CD8-positive, alpha-beta memory T cell (primary cell): ENCODE measurements at places on chromosomes 7 and 10. TPM values are rescaled to one million over a fixed set of nuclear protein-coding genes. Genes with fewer than 3 reads are reported as not detected.

The TFR2 gene
- 2.7 TPM for polyA plus RNA-seq

The ANKRD7 gene
- not detected for polyA plus RNA-seq

The DYDC2 gene
- not detected for polyA plus RNA-seq

The CDHR1 gene
- polyA plus RNA-seq, result 1.4 TPM

- H3K27ac ChIP-seq, result no peak overlapping the region
- peaks cover 5% of the 10 kb centered on the region for H3K36me3 ChIP-seq
- peaks cover under 1% of the 10 kb centered on the region for H3K4me1 ChIP-seq
- no peak overlapping the region for H3K4me3 ChIP-seq
Measured at GRCh38 chr7:151123158-151123821, 37.0 kb downstream of the AGAP3 start.

DNA sequence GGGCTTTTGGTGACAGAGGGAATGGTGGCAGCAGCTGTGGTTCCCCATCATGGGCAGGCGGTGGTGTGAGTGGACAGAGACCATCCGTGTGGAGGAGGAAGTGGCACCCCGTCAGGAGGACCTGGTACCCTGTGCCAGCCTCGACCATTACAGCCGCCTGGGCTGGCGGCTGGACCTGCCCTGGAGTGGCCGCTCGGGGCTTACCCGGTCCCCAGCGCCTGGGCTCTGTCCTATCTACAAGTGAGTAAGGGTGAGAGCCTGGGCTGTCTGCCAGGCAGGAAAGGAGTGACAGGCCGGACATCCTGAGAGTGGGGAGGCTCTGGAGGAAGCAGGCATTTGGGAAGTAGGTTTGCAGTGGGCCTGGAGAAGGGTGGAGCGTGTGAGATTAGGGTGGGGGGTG, 2.9 kb upstream of the ZNF467 start:
- H3K27ac ChIP-seq, result no peak overlapping the region
- no peaks in the 10 kb centered on the region for H3K36me3 ChIP-seq
- no peak overlapping the region for H3K4me3 ChIP-seq
- DNase-seq, result no peak
- peaks cover 2% of the 10 kb centered on the region for H3K4me1 ChIP-seq

DNA sequence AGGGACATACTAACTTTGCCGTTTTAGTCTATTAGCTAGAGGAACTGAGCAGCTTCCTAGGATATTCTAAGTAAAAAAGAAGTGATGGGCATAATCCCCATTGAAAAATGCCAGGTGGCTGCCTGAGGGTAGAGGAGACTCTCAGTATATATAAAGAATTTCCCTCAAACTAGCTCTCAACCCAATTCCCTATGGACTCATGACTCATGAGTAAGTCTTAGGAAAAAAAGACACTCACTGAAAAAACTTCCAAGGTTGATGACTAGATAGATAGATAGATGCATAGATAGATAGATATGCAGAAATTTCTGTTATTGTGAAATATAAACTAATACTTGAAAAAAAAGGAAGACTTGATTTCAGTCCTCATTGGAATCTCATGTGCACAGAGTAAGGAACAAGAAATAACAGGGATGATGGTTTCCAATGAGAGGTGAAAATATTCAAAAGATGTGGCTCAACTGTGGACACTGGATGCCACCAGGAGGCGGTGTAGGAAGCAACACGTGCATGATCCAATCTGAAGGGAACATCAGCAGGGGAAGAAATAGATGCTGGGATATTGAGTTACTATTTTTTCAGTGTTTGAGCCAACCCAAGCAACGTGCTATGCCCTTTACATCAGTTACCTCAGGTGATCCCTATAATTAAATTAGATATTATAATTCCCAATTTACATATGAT, 711.0 kb upstream of the LRRTM3 start:
- no peak overlapping the region for H3K4me3 ChIP-seq
- no peak for DNase-seq
- H3K27me3 ChIP-seq, result no peaks in the 10 kb centered on the region
- H3K36me3 ChIP-seq, result no peaks in the 10 kb centered on the region
- H3K4me1 ChIP-seq, result no peaks in the 10 kb centered on the region

DNA sequence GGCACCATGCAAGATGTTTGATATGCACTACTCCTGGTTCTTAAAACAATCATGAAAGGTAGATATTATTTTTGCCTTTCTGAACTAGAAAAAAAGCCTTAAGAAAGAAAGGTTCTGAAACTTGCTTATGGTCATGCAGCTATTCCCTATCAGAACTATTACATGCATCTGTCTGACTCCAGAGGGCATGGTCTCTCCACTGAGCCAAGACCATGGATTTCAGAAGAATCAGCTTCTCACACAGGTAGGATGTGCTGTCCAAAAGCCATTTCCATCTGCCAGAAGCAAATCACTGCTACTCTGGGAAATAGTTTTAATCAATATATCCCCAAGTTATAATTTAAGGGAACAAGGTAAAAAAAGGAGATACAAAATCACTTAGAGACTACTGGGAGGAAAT, 69.5 kb downstream of the STK17A start:
- no peaks in the 10 kb centered on the region for H3K27me3 ChIP-seq
- no peak for DNase-seq
- H3K36me3 ChIP-seq, result no peaks in the 10 kb centered on the region
- no peak overlapping the region for H3K4me3 ChIP-seq

- H3K36me3 ChIP-seq, result no peaks in the 10 kb centered on the region
- H3K27me3 ChIP-seq, result no peaks in the 10 kb centered on the region
- no peak overlapping the region for H3K27ac ChIP-seq
- no peak overlapping the region for H3K4me3 ChIP-seq
Measured at GRCh38 chr7:132666071-132666773, 90.0 kb upstream of the PLXNA4 start.
